ENCODE measurements at places on chromosomes 7 and 10.
A peak's percentile ranks its signal among the peaks of the same experiment; 100 is the strongest.

GRCh38 chr7:113291058-113291457 is 172.7 kb upstream of the SMIM30 start:
- no peak for DNase-seq

GRCh38 chr7:26099236-26099635 is 52.8 kb upstream of the NFE2L3 start:
- no peak for DNase-seq

DNA sequence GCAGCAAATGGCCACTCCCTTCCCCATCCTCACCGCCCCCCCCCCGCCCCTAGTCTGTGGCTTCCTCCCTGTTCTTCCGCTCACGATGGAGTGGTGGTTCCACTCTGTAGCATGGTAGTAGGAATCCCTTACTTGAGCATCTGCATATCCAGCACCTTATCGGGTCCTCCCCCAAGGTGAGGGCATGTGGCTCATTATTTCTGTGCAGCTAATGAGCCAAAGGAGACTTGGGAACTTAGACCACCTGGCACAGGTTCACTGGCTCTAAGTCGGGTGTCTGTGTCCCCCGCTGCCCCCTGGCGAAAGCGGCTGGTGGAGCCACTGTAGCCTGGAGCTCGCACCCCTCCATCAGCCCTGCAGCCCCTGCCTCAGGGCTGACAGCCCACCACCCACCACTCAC is 22.8 kb upstream of the GPR26 start:
- DNase-seq, result no peak

DNA sequence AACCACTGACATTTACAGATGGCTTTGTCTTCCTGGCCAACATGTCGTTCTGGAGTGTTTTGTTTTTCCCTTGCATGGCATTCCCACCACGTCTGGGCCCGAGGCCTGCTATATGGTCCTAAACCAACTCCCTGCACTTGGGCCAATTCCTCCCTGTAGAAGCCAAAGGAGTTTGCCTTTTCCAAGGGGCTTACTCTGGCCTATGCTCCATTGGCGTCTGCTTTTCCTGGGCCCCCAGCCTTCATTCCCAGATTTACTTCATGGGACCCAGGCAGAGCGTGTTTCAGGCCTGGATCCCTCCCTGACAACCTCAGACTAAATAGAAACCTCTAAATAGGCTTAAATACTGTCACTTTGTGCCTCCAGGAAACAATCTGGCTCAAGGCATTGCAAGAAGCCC is 60.7 kb downstream of the MINDY4 start:
- DNase-seq, result no peak

GRCh38 chr7:41010418-41010817 is 692.5 kb downstream of the INHBA start:
- DNase-seq, result no peak

DNA sequence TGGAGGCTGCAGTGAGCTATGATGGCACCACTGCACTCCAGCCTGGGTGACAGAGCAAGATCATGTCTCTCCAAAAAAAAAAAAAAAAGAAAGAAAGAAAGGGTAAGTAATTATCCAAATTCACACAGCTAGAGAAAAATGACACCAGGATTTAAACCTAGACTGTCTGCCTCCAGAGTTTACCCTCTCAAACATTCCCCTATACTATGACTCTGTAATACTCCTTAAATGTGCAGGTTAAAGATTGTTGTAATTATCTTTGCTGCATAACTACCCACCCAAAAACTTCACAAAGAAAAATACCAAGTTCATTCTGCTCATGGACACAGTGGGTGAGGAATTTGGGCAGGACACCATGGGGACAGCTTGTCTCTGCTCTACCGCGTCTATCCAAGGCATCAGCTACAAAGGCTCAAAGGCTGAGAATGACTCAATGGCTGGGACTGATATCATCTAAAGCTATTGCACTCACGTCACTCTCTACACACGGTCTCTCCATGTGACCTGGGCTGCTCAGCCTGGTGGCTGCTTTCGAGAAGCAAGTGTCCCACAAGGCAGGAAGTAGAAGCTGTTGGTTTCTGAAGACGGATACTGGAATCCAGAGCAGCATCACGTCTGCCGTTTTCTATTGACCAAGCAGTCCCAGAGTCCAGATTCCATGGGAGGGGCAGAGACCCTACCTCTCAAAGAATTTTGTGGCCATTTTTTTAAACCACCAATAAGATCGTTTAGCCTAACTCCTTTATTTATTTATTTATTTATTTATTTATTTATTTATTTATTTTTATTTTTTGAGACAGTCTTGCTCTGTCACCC is 185.7 kb upstream of the AUTS2 start:
- DNase-seq, result peak; percentile 60

GRCh38 chr7:55250313-55250712 is 114.8 kb upstream of the LANCL2 start:
- no peak for DNase-seq

- no peak for DNase-seq
These were observed 3.8 kb downstream of the GLI3 start for GRCh38 chr7:42233171-42233570.

GRCh38 chr7:29613100-29613499 is 49.5 kb downstream of the PRR15 start:
- DNase-seq, result no peak

DNA sequence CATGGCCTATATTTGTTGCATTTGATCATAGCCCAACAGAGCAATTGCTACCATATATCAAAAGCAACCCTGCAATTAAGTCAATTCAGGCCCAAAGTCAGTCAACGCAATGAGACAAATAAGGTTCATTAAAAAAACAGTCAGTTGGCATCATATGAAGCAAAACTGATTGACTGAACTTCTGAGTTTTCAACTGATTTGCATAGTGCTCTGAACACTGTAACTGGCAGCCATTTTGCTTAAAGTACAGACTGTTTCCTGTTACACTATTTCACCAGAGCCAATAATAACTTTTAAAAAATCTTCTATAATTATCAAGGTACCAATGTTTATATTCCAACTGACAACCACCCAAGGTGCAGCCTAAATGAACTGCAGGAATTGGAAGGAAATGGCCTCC is 68.4 kb upstream of the RAPGEF5 start:
- DNase-seq, result no peak

Data from KG1 (cell line).